Ascending aorta (tissue), 2 donors: ENCODE measurements at places on chromosomes 7 and 10. TPM values are rescaled to one million over a fixed set of nuclear protein-coding genes. Genes with fewer than 3 reads are reported as not detected.

- DNase-seq: no peak
These were observed 20.0 kb downstream of the TCF7L2 start for GRCh38 chr10:112970021-112970420.

DNA sequence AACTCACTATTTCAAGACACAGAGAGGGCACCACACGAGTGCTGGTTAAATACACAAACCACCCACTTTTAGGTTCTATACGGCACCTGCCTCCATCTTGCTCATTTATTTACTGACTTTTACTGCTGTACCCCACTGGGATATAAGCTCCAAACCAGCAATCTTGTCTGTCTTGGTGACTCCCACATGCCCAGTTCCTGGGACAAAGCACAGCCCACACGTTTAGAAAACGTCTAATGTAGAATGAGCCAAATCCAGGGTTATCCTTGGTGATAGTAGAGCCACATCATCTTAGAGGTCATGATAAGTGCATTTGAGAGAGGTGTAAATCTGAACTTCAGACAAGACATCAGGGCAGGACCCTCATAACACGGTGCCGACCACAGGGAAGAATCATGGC lies 73.5 kb downstream of the NUDCD3 start:
- no peak for DNase-seq

GRCh38 chr10:69327463-69328379 lies 49.4 kb downstream of the HK1 start:
- DNase-seq: peak; percentile 90

DNA sequence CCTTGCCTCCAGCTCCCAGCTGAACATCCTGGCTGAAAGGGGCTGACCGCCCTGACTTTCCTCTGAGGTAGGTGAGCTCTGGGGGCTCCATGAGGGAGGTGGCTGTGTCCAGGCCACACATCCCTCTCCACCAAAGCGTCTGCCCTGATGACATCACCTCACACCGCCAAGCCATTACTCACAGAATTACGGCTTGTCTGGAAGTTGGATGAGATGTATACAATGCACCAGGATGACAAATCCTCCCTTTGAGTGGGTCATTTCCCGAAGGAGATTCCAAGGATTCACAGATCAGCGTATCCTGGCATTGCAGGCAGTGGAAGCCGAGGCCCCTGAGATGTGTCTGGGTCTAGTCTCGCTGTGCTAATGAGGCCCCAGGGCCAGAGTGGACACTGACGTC lies 15.1 kb upstream of the RET start:
- no peak for DNase-seq

- no peak for DNase-seq
These were observed 4.4 kb downstream of the PPP2R2D start for GRCh38 chr10:131905267-131905571.

- DNase-seq: no peak
These were observed 55.8 kb downstream of the PARD3 start for GRCh38 chr10:34759161-34759836.

DNA sequence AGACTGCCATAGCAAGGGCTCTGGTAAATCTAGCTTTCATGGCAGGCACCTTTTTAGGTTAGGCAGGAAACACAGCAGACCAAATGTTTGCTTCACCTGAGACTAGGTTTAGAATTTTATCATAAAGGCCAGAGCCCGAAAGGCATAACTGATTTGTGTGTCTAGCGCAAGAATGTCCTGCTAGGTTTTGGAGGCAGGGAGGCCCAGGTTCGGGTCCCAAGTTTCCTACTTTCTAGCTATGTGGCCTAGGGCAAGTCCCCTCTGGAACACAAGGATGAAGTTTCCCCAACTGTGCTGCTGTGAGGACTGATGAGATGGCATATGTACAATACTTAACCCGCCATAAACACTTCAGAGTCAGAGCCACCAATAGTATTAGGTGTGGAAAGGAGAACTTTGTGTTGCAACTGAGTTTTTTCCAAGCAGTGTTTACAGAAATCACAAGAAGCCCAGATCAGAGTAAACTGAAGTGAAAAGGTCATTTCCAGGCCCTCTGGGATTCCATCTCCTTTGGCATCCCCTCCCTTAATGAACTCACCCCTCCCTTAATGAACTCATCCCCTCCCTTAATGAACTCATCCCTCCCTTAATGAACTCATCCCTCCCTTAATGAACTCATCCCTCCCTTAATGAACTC lies 244.9 kb downstream of the SKAP2 start:
- no peak for DNase-seq

DNA sequence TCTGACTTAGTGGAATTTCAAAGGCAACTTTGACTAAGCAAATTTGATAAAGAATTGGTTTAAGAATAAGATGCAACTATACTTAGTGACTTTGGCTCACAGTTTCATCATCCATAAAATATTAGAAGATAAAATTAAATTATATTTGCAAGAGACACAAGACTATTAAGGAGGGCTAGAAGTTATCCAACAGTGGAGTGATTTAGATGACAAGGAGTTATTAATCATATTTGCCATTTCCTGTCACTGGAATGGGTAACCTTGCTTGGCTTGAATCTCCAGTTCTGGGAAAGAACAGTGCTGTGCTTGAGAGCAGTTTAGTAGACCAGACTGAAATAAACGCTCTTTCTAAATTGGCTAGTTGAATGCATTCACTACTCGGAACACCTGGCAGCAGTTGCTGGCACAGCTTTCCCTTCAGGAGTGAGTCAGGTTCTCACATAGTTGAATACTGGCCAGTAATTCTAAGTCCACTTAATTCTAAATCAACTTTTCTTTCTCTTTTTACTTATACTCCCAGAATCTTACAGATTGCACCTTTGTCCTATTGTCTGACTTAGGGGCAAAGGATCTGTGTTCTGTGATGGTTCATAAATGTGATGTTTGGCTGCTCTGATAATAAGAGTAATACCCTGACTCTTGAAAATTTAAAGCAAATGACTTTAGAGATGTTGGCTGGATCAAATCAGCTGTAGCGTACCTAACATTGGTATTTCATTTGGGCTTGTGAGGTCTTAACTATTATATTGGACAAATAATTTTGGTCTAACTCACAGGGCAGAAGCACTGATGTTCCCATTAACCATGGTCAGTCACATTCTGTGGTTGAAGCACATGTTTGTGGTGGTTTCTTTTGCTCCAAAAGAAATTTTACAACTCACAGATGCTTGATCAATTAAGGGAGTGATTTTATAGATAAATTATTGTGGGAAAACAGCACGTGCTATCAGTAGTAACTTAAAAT lies 16.6 kb downstream of the STMP1 start:
- peak; percentile 30 for DNase-seq

- peak; percentile 79 for DNase-seq
These were observed 147.6 kb downstream of the ARID5B start for GRCh38 chr10:62048919-62049623.

DNA sequence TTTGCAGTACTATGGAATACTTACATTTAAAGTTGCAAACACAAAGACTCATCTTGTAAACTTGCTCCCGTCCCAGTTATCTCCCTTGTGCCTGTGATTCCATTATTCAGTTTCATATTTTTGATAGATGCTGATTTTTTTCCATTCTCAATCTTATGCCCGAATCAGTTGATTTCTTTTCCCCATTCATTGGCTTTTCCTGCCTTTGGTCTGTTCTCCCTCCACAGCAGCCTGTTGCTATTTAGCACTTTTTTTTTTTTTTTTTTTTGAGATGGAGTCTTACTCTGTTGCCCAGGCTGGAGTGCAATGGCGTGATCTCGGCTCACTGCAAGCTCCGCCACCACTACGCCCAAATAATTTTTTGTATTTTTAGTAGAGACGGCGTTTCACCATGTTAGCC lies 78.0 kb downstream of the ABCC2 start:
- no peak for DNase-seq

- no peak for DNase-seq
These were observed 151.5 kb upstream of the FAM3C start for GRCh38 chr7:121547544-121548092.

GRCh38 chr7:137838706-137839315 lies 8.0 kb downstream of the DGKI start:
- DNase-seq: no peak

- no peak for DNase-seq
These were observed 12.1 kb downstream of the KBTBD2 start for GRCh38 chr7:32879460-32879859.

DNA sequence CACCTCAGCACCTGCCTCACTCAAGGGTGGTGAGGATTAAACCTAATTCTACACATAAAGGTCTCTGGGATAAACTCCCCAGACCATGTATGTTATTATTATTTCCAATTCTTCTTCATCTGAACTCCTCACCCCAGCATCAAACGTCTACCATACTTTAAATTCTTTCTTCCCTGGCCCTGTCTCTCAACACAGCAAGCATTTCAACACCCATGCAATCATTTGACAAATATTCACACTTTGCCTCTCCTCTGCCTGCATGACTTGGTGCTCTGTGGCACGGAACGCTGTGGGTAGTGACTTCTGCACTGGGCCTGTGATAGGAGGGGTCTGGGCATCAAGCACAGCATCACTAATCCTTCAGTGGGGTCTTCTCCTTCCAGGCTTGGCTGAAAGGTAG lies 490.8 kb downstream of the TNS3 start:
- DNase-seq: no peak

- no peak for DNase-seq
These were observed 69.3 kb downstream of the CSTF2T start for GRCh38 chr10:51629934-51630639.

- no peak for DNase-seq
These were observed 1079.0 kb downstream of the KCNMA1 start for GRCh38 chr10:76558586-76558985.

DNA sequence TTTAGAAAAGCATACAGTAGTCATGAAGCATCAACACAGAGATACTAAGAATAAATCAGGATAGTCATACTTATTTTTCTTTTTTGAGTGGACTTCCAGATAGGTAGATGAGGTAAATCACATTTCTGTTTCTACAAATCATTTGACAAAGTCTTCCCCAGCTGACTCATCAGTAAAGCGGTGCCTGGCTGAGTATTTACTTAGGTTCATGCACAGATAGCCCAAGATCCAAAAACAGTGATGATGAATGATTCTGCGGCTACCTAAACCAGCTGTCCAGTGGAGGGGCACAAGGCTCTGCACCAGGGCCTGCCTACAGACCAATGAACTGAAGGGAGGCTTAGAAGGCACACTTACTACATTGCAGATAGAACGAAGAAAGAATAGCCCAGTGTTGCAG lies 113.1 kb downstream of the PARP12 start:
- DNase-seq: no peak

DNA sequence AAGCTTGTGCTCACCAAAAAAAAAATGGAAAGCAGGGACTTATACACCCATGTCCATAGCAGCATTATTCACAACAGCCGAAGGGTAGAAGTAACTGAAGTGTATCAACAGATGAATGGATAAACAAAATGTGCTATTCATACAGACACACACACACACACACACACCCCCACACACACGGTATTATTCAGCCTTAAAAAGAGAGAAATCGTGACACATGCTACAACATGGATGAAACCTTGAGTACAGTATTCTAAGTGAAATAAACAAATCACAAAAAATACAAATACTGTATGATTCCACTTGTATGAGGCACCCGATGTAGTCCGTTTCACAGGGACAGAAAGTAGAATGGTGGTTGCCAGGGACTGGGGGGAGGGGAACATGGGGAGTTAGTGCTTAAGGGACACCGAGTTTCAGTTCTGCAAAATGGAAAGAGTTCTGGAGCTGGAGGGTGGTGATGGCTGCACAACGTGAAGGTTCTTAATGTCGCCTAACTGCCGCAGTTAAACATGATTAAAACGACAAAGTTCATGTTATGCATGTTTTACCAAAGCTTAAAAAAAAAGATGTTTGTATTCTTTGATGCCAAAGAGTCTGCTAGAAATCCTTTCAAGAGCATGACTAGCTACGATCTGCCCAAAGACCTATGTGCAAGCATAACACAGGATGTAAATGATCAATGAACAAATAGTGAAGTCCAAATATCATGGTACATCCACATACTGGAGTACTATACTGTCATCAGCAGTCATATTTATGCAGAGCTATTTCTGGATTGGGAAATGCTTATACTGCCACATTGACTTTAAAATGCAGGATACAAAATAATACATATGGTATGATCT lies 7.2 kb downstream of the TNS3 start:
- DNase-seq: no peak

GRCh38 chr10:61937631-61938351 lies 36.3 kb downstream of the ARID5B start:
- no peak for DNase-seq

DNA sequence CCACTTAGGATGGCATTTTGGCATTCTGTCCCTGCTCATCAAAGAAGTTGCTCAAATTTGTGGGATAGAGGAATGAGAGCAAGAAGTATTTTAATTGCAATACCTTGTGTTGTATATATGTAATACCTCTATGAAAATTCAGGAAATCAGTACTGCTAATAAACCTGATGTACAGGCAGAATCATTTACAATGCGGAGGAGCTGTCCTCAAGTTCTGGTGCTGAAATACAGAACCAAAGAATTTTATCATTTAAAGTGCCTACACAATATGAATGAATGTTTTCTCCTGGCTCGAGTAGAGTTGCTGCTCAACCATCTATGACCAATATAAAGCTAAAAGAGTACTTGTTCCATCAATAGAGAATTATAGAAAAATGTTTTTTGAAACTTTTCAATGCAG lies 305.8 kb downstream of the PLXNA4 start:
- no peak for DNase-seq

GRCh38 chr10:46255801-46256747 lies 30.7 kb upstream of the ANTXRL start:
- peak; percentile 83 for DNase-seq

DNA sequence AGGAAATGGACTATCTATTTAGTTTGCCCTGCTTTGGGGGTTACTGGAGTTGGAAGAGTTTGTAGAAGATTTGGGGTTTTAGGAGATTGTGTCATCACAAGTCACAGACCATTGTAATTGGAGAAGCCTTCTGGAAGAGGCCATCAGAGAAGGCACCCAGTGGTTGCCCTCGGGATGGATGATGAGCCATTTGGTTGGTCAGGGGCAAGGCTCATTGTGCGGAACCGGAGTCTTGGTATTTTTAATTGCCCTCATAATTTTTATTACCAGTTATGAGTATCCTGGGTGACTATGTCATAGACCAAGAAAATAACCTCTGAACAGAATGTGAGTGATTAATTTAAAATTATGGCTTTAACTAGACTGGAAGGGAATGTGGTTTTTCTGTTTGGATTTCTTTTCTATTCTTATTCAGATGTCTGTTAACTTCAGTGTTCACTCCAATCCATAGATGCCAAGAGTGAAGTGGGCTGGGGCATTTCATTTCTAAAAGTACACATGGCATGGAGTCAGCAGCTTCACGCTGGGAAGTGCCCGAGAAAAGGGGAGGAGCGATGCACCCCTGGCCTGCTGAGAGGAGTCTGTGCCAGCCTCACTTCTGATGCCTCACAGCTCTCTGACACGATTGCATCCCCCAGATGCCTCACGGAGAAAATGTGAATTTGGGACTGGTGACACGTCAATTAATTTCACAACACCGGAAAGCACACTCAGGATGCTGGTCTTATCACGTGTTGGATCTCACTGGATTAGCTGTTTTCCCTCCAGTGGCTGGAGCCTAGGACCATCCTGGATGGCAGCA lies 225.6 kb upstream of the IGFBP3 start:
- peak; percentile 86 for DNase-seq

GRCh38 chr7:74023092-74023536 lies 4.9 kb upstream of the ELN start:
- DNase-seq: peak; percentile 97

GRCh38 chr7:73560109-73560835 lies 2.8 kb upstream of the BCL7B start:
- no peak for DNase-seq

- no peak for DNase-seq
These were observed 1107.2 kb upstream of the CELF2 start for GRCh38 chr10:9910446-9910845.

The PDE6C gene
- total RNA-seq: not detected

The PUS7 gene
- total RNA-seq: 17.2 TPM

The IGF2BP3 gene
- total RNA-seq: not detected

The NXPH1 gene
- 0.32 TPM for total RNA-seq

The RPA3 gene
- total RNA-seq: 0.96 TPM

The ACSM6 gene
- total RNA-seq: not detected
